ENCODE measurements at places on chromosomes 7 and 10. TPM values are rescaled to one million over a fixed set of nuclear protein-coding genes. Genes with fewer than 3 reads are reported as not detected.

LRRC61 gene
- 14.3 TPM for total RNA-seq

AP4M1 gene
- total RNA-seq = 31.1 TPM

- no peak for DNase-seq
These were observed 214.3 kb downstream of the ELMO1 start for GRCh38 chr7:37234334-37234733.

DNA sequence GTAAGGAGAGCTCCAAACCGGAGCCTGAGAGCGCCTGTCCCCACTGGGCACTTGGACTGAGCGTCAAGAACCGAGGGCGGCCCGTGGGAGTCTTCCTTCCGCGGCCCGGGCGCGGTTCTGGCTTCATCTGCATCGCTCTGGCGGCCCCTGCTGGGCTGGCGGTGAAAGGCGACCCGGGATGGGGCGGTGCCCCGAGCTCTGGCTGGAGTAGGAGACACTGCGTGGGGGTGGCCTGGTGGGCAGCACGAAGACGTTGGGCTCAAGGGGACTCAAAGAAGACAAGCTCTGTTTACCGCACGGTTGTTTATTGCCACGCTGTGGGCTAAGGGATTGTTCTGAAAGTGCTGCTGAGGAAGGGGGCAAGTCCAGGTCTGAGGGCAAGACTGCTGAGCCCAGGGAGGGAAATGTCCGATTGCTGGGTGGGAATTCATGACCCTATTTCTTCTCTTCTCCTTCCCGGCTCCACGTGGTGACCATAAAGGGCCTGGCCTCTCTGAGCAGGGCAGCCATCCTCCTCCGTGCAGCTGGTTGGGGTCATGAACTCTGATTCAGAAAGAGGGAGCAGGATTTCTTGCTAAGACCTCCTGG, 29.8 kb downstream of the PLAU start:
- DNase-seq = peak; percentile 89

PAPSS2 gene
- total RNA-seq = 17.3 TPM

GRCh38 chr10:100485366-100485765, 22.6 kb downstream of the WNT8B start:
- DNase-seq = no peak

- DNase-seq = no peak
These were observed 27.6 kb downstream of the NRP1 start for GRCh38 chr10:33306701-33307519.

TRPV5 gene
- total RNA-seq = not detected

DNA sequence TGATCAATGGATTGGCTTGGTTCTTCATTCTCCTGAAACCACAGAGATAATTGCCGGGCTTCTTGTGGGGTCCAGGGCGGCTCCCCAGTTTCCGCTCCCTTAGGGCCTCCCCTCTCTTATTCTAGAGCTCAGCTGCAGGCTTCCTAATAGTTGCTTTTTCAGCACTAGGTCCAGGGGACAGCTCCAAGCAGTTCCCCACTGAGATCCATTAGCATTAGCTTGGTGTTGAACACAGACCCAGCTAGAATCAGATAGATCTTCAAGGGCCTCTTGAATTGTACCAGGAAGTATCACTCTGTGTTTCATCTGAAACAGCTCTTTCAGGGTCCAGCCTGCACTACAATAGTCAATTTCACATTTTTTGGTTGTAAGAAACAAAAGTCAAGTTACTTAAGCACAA, 238.7 kb downstream of the SEC23IP start:
- DNase-seq = no peak

GRCh38 chr10:69626826-69627225, 3.2 kb upstream of the FAM241B start:
- no peak for DNase-seq

DNA sequence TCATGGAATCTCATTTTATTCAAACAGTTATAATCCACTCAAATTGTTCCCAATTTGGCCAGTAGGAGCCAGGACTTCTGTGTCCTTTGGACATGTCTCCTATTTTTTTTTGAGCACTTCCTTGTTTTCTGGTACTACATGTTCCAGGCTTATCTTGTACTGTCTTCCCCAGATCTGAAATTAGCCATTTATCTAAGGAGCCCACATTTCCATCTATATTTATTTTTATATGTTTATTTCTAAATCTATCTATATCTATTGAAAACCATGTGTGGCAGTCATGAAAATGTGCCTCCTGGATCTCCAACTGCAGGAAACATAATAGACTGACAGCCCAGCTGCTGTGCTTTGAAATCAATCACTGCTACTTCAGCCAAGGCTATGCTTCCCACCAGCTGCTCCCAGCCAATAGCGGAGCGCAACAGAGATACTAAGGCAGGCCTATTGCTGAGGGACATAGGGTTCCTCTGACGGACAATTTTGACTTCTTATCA, 147.1 kb downstream of the LRRC4 start:
- no peak for DNase-seq

NEBL gene
- 14.0 TPM for total RNA-seq

GIMAP7 gene
- total RNA-seq = 7.5 TPM

DNA sequence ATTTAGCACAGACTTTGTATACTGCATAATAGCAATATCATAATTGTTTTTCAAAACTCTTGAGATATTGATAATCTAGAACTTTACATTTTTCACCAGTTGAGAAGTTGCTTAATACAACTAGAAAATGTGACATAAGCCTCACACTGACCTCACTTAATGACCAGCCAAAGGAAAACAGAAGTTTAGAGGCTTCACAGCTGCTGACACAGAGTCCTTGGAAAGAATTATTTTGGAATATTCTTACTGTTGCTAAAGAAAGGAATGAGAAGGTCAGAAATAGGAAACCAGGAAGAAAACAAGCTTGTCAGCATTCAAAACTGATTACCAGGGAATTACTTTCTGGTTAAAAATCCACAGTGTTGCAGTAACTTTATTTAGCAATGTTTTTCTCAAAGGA, 35.5 kb upstream of the WASL start:
- no peak for DNase-seq

UPK3BL2 gene
- total RNA-seq = 116 TPM

- DNase-seq = no peak
These were observed 545.1 kb downstream of the AUTS2 start for GRCh38 chr7:70143075-70144044.

DNA sequence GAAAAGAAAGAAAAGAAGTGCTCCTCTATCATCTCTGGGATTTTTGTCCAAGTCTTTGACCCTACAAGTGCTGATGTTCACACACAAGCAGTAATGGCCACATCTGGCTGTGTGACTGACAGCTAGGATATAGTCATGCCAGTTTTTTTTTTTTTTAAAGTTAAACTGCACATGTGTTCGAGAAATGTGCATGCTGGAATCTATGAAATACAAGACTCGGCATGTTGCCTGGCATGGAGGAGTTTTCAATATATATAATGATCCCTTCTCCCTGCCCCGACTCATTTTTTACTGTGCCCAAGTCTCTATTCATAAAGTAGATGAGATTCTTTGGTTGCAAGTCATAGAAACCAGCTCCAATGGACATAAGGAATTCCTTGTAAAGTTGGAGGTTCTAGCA, 60.4 kb upstream of the FGFR2 start:
- no peak for DNase-seq

LIPJ gene
- total RNA-seq = not detected

PAX4 gene
- total RNA-seq = not detected

- DNase-seq = no peak
These were observed 80.6 kb upstream of the TBX20 start for GRCh38 chr7:35334506-35334905.

OR6B1 gene
- not detected for total RNA-seq

PAOX gene
- total RNA-seq = 11.3 TPM

DNA sequence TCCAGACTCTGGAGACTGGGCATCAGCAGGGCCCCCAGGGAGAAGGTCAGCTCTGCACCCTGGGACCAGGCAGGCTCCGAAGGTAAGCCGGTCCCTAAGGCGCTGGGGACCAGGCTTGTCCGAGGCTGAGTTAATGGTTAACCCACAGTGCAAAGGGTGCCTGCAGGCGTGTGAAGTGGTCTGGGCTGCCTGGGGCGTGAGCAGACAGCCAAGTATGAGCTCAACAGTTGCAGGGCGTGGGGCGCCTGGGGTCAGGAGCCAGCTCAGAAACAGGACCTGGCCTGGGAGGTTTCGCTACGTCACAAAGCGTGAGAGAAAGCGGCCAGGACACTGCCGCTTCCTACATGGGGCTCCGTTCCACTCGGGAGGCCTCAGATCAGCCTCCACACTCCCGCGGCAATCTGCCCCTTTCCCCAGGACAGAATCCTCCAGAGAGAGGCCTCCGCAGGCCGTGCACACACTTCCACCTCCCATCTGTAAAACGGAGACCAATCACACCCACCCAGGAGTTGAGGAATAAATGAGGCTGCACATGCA, 16.0 kb downstream of the PDGFA start:
- peak; percentile 93 for DNase-seq

- DNase-seq = no peak
These were observed 216.3 kb downstream of the ADARB2 start for GRCh38 chr10:1520909-1521565.

CD36 gene
- 11.5 TPM for total RNA-seq

- no peak for DNase-seq
These were observed 286.6 kb upstream of the C7orf33 start for GRCh38 chr7:148304083-148304335.

DNA sequence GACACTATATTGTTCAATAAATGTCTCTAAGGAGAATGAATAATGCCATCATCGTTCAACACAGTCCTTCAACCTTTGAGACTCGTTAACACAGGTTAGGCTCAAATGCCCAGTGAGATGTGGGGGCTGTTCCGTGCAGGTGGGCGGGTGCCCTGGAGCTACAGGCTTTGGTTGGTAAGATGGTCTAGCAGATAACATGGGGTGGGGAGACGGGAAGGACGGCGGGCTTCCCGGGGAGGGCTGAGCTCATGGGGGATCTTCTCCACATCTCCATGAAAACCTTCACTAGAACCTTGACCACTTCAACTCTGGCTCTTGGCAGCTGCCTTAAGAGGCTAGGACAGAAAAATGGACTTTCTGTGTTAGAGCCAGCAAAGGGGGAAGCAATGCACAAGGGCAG, 134.1 kb upstream of the TCERG1L start:
- DNase-seq = no peak

GRCh38 chr10:119190954-119191785, 12.6 kb upstream of the PRDX3 start:
- no peak for DNase-seq

GRCh38 chr10:104664205-104664604, 23.1 kb downstream of the SORCS3 start:
- no peak for DNase-seq

PGAM2 gene
- not detected for total RNA-seq

CAMK2G gene
- 89.7 TPM for total RNA-seq

- DNase-seq = no peak
These were observed 24.5 kb downstream of the XPNPEP1 start for GRCh38 chr10:109898666-109899355.
